Epithelial cell of umbilical artery (primary cell): ENCODE measurements at places on chromosomes 11 and 22. TPM values are rescaled to one million over a fixed set of nuclear protein-coding genes. Genes with fewer than 3 reads are reported as not detected.

Gene SYCE3
- total RNA-seq: not detected in 2 replicates

Gene DRG1
- total RNA-seq: 105 and 131 TPM in 2 replicates

Gene CHRNA10
- 0.46 TPM in 1 of 2 replicates, not detected in the other for total RNA-seq

Gene KCNK4
- total RNA-seq: under 0.01 and 0.30 TPM in 2 replicates

Gene RASSF10
- total RNA-seq: under 0.01 TPM in 1 of 2 replicates, not detected in the other

Gene ADAMTS15
- total RNA-seq: under 0.01 TPM in 2 replicates

Gene TRAF6
- 5.8 and 8.1 TPM in 2 replicates for total RNA-seq
